ENCODE measurements at places on chromosomes 3 and 15.
A peak's percentile ranks its signal among the peaks of the same experiment; 100 is the strongest.

DNA sequence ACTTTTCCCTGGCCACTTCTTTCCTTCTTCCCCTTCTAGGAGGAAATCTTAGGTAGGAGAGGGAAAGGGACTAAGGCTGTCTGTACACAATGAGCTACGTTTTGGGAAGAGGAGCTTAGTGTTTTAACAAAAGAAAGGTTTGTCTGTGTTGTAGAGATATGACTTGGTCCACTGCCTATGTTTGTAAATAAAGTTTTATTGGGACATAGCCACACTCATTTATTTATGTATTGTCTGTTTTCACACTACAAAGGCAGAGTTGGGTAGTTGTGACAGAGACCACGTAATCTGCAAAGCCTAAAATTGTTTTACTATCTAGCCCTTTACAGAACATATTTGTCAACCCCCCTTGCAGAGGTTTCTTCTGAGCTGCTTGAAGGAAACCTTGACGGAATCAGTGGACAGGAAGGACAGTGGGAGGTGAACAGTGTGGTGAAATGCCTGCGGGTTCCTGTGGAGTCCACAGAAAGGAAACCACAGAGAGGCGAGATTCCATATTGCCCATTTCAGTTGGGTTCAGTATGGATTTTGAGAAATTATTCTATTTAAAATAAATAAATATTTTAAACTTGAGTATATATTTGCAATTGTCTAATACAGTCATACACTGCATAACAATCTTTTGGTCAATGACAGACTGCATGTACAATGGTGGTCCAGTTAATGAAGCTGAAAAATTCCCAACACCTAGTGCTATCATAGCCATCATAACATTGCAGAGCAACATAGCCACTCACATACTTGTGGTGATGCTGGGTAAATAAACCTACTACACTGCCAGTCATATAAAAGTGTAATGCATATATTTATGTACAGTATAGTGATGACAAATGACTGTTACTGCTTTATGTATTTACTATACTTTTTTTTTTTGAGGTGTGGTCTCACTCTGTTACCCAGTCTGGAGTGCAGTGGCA lies 157.9 kb upstream of the NUDT16 start:
- DNase-seq: no peak

- no peak for DNase-seq
Measured at GRCh38 chr15:73232776-73233175, 136.0 kb downstream of the HCN4 start.

DNA sequence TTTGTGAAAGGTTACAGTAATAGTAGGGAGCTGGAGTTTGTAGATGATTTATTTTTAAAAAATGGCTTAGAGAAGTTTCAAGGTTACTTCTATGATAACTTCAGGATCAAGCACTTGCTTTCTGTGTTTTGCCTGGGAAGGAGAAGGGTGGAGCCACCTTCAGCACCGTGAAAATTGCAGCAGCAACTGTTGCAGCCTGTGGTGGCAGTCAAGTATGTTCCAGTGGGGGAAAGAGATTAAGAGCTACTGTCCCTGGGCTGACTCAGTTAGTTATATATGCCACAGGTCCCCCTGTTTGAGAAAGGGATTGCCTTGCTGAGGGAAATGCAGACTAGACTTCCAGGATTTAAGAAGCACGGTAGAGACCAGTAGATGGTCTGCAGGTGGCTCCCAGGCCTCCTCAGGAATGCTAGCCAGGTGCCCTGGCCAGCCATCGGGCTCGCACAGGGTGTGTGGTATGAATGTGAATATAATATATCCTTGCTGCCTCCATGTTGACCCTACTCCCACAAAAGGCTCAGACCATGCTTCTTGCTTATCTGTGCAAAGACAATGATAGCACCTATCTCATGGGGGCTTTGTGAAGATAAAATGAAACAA lies 389.5 kb downstream of the CACNA2D3 start:
- DNase-seq: no peak

- no peak for DNase-seq
Measured at GRCh38 chr3:66039590-66039887, 821 bp upstream of the MAGI1 start.

DNA sequence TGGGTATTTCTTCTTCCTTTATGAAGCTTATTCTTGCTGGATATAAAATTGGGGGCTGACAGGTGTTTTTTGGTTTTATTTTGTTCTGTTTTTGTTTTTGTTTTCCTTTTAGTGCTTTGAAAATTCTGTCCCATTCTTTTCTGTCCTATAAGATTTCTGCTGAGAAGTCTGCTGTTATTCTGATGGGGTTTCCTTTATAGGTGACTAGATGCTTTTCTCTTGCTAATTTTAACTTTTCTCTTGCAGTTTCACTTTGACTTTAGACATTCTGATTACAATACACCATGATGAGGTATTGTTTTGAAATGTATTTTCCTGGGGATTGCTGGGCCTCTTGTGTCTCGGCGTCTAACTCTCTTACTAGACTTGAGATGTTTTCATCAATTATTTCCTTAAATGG lies 22.8 kb downstream of the TTC14 start:
- no peak for DNase-seq

GRCh38 chr15:42239528-42240182 lies 31.6 kb upstream of the VPS39 start:
- DNase-seq: peak; percentile 17

DNA sequence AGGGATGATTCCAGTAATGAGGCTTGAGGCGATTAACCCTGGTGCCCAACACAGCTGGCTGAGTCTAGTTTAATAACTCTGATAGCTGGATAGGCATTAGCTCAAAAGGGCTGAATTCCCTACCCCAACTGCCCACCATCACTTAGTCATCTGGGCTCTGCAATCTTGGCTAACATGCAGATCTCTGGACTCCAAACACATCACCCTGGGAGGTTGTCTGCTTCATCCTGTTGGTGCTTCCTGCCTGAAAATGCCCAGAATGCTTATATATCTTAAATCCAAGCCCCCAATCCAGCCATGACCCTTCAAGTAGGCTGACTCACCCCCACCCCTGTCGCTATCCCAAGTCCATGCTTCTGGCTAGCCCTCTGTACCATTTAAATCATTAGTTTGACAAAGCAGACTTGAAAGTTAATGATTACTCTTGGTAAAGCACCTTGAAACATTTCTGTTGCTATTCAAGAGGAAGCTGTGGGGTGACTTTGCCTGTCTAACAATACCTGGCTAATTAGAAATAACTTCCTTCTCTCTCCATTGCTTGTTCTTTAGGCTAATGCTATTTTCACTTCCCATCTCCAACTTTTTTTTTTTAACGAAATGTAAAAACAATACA lies 107.0 kb upstream of the RORA start:
- DNase-seq: no peak

DNA sequence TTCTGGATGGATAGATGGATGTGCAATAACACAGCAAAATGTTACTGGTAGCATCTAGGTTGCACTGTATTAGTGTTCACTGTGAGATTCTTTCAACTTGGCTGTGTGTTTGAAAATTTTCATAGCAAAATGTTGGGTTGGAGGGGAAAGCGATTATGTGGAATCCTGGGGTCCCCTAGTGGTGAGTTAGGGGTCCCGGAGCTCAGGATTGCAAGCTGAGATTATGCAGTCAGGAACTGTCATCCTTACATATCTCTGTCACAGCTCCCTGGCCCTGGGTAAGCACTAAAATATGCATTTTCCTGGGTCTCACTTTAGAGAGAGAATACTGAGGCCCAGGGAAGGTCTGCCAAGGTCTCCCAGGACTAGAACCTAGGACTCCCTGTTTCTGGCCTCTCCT lies 77.2 kb downstream of the CEMIP start:
- DNase-seq: no peak

- no peak for DNase-seq
Measured at GRCh38 chr3:146374146-146374545, 95.2 kb downstream of the PLSCR2 start.

DNA sequence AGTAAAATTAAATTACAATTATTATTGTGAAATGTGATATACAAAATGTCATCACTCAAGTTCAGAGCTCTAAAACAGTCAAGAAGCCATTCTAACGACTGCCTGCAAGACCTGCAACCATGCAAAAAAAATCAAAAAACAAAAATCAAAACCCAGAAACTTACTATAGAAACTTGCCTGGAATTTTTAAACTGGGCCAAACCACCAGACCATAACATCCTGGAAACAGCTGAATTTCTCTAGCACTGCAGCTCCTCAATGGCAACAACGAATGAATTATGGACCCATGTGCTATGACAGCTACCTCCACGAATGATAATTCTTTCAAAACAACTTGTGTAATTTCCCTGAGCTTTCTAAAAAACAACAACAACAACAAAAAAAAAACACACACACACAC lies 130.0 kb upstream of the KCNMB2 start:
- DNase-seq: no peak

DNA sequence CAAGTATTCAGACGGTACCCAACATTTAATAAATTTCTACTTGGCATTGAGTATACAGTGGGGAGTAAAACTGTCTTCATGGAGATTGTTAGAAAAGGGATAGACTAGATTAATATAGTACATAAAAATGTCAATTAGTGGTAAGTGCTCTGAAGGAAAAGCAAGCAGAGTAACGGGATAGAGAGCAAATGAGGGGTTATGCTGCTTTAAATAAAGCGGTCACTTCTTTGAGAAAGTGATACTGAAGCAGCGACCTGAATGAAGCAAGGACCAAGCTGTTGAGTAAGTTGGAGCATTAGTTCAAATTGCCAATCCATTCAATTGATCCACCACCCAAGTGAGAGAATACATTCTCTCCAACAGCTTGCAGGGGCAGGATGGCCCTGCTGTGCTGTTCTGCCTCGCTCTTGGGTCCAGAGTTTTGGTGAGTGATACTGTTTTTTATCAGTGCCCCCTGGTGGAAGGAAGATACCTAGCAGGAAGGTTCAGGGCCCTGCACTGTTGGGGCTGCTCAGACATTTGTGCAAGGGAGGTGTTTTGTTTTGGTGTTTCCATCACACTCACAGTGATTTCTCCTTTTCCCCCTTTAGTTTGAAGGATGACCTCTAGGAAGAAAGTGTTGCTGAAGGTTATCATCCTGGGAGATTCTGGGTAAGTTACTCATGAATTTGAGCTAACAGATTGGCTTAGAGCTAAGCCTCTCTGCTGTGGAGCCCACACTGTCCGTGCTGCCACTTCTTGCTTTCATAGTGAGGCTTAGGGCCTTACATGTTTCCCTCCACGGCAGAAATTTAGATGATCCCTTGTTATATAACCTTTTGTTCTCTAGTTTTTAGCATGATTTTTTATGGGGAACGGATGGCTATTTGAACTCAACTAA lies 69.0 kb downstream of the RAB7A start:
- DNase-seq: peak; percentile 36

GRCh38 chr3:72123908-72124441 lies 339.0 kb upstream of the PROK2 start:
- DNase-seq: peak; percentile 9

DNA sequence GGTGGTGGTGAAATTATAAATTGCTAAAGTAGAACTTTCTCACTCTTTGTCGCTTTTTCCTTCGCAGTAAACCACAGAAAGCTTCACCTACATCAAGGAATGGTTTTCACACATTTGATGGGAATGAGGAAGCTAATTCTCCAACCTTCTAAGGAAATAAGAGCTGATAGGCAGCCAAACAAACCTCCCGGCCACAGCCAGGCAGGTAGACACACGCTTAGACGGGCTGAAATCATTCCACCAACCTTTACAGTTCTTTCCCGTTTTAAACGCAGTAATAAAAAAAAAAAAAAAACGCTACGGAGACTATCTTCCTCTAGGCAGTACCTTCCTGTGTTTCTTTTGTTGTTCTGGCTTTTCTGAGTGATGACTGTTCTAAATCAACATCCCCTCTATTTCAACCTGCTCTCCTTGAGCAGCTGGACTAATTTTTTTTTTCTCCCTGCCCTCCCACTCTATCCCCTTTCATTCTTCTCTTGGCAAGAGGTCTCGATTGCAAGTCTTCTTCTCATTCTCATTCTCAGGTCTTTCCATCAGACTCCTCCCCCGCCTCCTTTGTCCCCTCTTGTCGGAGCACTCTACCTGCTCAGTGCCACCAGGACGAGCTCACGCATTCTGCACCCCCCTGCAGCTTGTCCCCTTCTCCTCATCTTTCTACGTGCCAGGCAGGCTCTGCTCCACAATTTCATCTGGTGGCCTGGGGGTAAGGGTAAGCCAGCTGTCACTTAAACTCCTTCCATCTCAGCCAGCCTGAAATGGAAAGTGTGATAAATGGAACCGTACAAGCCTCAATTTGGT lies 391.1 kb upstream of the MDFIC2 start:
- no peak for DNase-seq

GRCh38 chr15:72358650-72359171 lies 17.1 kb downstream of the HEXA start:
- DNase-seq: no peak

DNA sequence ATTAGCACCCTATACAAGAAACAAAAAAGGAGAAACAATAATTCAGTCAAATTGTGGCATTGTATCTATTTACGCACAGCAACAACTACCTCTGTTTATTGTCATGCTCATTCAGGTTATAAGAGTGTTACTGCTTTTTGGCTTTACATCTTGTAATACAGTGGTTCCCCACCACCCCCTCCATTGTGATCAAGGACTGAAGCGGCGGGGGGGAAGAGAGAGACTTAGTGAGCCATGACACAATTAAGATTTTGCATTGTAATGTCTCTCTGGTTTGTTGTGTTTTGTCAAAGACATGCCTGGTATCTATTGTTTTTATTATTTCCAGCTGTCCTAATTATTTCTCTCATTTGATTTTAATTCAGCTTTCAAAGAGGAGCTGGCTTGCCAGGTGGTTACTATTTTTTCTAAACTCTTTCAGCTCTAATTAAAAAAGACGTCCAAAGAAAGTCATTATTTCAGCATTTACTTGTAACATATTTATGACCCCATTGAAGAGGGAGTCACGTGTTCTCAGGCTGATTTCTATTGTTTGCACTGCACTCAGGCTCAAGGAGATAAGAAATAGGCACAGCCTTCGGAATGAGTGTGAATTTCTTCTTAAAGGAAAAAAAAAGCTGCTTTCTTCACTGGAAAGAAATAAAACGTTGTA lies 234.4 kb upstream of the TBL1XR1 start:
- peak; percentile 92 for DNase-seq

DNA sequence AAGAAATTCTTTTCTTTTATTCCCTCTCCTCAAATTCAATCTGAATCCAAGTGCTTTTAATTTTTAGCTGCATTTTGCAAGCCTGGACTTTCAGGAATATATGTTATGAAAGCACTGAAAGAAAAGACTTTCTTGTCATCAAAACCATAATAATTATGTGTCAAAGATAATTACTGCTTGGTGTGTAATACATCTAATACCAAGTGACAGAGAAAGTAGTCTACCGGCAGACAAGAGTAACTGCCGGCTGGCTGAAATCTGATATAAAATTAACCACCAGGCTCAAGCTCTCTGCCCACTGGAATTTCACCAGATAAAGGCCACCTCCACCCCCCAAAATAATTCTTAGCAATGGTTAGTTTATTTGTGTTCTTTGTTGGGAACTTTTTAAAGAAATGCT lies 220.9 kb upstream of the CDIN1 start:
- no peak for DNase-seq

GRCh38 chr15:52485290-52485689 lies 43.4 kb downstream of the MYO5A start:
- no peak for DNase-seq
